Umbilical cord (tissue), 2 donors: ENCODE measurements at places on chromosomes 5 and 9. TPM values are rescaled to one million over a fixed set of nuclear protein-coding genes. Genes with fewer than 3 reads are reported as not detected.

- no peak for DNase-seq
Measured at GRCh38 chr5:52988335-52989024, 672 bp upstream of the ITGA2 start.

DNA sequence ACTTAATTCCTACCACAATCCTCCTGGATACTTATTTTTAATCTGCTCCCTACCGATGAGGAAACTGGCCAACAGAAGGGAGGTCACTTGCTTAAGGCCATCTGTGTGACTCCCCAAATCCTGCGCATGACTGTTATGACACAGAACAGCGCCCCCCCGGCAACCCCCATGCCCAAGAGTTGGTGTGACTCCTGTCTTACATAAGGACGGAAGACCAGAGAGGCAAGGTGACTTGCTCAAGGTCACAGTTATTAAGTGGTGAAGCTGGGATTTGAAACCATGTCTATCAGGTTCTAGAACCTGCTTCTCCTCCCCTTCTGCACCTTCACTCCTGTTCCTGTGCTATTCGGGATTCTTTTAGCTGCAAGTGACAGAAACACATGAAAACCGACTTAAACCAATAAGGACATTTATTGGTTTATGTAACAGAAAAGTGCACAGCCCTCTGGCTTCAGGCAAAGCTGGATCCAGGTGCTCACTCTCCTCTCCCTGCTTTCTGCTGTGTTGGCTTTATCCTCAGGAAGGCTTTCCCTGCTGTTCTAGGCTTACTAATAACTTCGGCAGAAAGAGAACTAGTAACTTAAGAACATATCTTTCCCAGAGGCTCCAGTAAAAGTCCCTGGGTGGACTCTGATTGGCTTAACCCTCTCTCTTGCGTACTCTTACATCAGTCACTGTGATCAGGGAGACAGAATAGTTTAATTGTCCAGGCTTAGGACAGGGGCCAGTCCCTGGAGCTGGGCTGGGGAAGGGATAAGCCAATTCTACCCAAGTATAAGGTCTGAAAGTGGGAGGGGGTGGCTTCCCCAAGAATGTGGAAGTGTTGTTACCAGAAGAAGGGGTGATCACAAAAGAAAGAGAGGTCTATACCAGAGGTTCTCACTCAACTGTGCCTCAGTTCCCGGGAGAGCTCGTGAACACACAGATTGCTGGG lies 43.7 kb downstream of the FGF18 start:
- no peak for DNase-seq

- peak; percentile 85 for DNase-seq
Measured at GRCh38 chr9:115164511-115164974, 46.6 kb upstream of the TNC start.

DNA sequence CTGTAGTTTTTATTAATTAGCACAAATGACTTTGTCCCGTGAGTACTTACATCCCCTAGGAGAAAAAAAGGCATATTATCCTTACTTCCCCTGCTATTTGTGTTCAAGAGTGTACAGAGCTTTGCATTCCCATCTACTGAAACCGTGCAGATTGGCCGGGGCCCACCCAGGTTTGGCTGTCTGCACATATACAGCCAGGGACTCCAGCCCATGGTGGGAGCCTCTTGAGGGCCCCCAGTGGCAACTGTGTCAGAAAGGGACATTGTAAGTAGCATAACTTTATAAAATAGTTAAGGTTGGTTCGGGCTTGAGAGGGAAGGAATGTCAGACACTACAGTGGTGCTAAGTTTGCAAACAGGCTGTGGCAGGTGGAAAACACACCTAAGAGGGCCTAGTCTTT lies 24.7 kb downstream of the PHF2 start:
- no peak for DNase-seq

- DNase-seq = peak; percentile 91
Measured at GRCh38 chr9:111759762-111760639, 34.7 kb downstream of the SHOC1 start.

DNA sequence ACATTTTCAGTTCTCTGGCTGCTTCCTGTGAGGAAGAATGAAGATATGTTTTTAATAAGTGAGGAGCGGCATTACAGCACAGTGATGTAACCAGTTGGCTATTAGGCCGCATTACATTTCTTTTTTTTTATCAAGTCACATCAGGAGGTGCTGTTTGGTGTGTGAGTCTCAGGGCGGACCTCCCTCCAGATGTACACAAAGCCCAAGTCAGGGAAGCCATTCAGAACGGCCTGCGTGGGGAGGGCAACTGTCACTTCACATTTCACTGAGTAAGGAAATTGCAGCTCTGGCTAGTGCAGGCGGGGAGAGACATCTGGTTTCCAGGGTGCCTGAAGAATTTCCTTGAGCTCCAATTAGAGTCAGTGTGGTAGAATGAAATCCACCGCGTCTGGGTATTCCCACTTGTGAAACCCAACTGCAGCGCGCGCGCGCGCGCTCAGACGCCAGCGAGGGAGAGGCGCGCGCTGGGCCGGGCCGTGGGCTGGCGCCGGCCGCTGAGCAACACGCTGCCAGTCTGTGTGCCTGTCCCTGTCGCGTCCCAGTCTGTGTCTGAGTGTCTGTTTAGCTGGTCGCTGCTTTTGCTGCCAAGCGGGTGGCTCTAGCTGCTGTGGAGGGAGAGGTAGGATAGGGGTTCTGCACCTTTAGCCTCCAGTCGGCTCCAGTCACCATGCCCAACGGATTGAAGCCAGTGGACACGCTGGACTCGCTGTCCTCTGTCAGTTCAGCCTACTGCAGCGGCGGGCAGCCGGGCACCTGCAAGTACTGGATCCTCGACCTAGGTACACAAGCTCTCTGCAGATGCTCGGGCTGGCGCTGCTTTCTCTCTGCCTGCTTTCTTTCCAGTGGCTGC lies 140.8 kb upstream of the OTULINL start:
- peak; percentile 96 for DNase-seq

- no peak for DNase-seq
Measured at GRCh38 chr9:125146247-125146646, 2.9 kb upstream of the SCAI start.

- DNase-seq = peak; percentile 97
Measured at GRCh38 chr5:14664270-14665100, at the start of gene OTULIN. TSS of gene OTULIN (plus strand) at chr5:14664718. CDS start at chr5:14664826, 108 bp downstream.

DNA sequence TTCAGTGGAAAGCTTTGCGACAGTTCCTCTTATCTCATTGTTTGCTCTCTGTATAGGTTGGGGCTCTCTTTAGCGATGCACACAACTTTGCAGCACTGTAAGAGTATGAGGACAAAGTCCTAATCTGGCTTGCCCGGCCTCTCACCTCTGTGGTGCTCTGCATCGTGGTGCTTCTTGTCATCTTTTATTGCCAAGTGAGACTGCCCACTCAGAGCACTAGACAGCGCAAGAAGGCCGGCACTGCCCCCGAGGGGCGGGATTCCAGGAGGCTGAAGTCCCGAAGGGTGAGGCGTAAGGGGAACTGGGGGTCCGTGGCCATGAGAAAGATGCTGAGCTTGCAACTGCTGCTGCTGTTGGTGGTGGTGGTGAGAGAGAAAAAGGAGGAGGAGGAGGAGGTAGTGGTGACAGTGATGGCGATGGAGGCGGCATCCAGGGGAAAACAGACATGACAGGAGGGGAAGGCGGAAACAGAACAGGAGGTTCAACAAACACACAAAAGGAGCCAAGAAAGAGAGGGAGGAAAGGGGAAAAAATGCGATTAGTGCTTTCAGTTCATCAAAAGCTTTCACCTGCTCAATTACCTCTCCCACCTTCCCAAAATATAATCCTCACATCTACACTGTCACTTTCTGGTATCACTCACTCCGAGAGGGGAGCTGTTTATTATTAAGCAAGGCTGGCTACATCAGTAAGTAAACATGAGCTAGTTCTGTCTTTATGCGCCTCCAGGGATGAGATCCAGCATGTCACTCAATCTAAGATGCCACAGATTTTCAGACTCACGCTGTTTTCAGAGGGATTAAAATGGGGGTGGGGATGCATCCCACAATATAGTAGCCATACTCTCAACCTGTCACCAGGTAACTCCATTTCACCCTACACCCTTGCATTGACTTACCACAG lies 55.1 kb downstream of the TLE1 start:
- no peak for DNase-seq

- peak; percentile 98 for DNase-seq
Measured at GRCh38 chr9:1050125-1050895, at the start of gene DMRT2. TSS of gene DMRT2 (plus strand) at chr9:1050357. CDS start at chr9:1051614, 1,257 bp downstream.

GRCh38 chr5:53100606-53101005 lies 9.0 kb downstream of the MOCS2 start:
- DNase-seq = no peak

UNC13B gene
- 12.0 TPM for total RNA-seq

SPIN1 gene
- total RNA-seq = 124 TPM

LURAP1L gene
- total RNA-seq = 30.8 TPM
